ENCODE measurements at places on chromosomes 13 and 19.
A peak's percentile ranks its signal among the peaks of the same experiment; 100 is the strongest.

DNA sequence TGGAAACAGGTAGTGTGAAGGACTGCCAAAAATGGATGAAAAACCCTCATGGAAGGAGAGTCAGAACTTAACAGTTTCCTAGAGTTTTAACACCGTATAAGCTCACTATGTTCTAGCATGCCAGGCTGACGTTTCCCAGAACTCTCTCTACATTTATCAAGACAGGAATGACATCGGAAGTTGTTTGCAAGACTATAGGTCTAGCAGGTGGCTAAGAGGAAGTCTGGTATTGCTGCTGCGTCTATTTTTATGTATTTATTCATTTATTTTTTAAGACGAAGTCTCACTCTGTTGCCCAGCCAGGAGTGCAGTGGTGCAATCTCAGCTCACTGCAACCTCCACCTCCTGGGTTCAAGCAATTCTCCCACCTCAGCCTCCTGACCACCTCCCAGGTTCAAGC is 20.5 kb upstream of the ARL11 start:
- H3K27ac ChIP-seq: no peak overlapping the region
- no peak for DNase-seq
- peaks cover 3% of the 10 kb centered on the region for H3K4me1 ChIP-seq
- H3K36me3 ChIP-seq: no peaks in the 10 kb centered on the region

- no peak overlapping the region for H3K27ac ChIP-seq
- no peaks in the 10 kb centered on the region for H3K4me1 ChIP-seq
- no peak for DNase-seq
- no peaks in the 10 kb centered on the region for H3K36me3 ChIP-seq
Observed at GRCh38 chr13:27997904-27998522, 9.5 kb upstream of the URAD start.

DNA sequence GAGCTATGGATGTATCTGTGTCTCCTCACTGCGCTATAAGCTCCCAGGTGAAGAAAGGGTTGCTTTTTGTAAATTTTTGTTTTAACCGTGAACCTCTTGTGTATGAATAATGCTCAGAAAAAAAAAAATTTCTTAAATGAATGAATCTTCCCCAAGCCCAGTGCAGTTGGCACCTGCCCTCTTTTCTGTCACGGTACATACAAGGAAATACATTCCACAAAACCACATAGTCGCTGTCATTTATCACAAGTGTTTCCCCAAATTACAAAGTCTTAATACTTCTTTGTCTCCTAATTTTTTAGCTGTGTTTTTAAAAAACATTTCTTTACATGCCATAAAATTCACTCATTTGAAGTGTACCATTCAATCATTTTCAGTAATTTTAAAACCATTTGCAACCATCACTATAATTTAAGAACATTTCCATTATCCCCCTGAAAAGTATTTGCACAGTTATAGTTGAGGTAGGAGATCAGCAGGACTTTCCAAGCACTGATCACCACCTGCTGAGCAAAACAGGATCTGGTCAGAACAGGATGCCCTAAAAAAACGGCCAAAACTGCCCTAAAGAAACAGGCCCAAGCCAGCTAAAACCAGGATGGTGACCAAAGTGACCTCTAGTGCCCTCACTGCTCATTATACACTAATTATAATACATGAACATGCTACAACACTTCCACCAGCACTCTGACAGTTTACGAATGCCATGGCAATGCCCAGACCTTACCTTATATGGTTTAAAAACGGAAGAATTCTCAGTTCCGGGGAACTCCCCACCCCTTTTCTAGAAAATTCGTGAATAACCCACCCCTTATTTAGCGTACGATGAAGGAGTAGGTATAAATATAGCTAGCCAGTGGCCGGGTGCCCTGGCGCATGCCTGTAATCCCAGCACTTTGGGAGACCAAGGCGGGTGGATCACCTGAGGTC is 1.3 kb upstream of the TEX30 start:
- DNase-seq: no peak
- no peaks in the 10 kb centered on the region for H3K4me1 ChIP-seq
- H3K4me3 ChIP-seq: no peak overlapping the region
- no peaks in the 10 kb centered on the region for H3K27me3 ChIP-seq
- H3K27ac ChIP-seq: peak overlapping the region; percentile 87
- no peaks in the 10 kb centered on the region for H3K36me3 ChIP-seq

DNA sequence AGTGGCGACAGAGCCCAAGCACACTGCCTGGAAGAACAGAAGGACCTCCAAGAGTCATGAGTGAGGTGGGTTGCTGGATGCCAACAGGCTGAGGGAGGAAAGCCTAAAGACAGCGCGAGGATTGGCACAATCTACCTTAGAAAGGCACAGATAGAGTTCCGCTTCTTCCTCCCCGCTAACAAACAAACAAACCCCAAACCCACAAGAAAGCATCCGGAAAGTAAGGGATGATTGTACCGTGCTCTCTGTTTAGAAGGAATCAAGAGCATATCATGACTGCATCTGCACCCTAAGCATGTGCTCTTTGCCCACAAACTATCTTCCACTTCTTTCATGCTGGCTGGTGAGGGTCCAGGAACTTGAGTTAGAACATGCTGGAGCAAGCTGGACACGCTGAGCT is 233.0 kb upstream of the KLF12 start:
- H3K4me3 ChIP-seq: no peak overlapping the region
- H3K27me3 ChIP-seq: no peaks in the 10 kb centered on the region
- DNase-seq: no peak
- no peaks in the 10 kb centered on the region for H3K4me1 ChIP-seq
- H3K36me3 ChIP-seq: no peaks in the 10 kb centered on the region

GRCh38 chr19:2049741-2050348 is 1.2 kb downstream of the MKNK2 start:
- H3K27ac ChIP-seq: peak overlapping the region; percentile 75
- peaks cover 6% of the 10 kb centered on the region for H3K36me3 ChIP-seq
- H3K27me3 ChIP-seq: no peaks in the 10 kb centered on the region

DNA sequence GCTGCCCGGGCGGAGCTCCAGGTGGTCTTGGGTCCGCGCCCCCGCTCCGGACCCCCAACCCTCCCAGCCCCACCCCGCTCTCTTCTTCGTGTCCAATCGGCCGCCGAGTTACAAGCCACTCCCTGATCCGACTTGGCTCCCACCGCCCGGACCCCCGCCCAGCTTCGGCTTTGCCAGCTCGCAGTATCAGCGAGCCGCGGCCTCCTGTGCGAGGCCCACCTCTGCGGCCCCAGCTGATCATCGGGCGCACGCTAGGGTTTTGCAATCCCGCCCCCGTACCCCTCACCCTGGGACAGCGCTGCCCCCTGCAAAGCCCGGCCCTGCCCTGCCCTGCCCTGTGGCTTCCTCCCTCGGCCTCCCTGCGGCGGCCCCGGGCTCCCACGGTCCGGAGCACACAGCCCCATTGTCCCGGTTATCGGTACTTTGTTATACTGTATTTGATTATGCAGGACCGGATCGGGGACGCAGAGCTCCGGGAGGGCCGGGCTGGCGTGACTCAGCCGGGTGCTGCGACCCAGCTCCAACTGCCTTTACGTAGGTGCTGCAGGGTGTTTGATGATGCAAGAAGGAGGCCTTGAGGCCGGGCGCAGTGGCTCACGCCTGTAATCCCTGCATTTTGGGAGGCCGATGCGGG is 598 bp upstream of the LPAR2 start:
- H3K4me3 ChIP-seq: peak overlapping the region; percentile 62
- H3K27me3 ChIP-seq: no peaks in the 10 kb centered on the region
- peaks cover 3% of the 10 kb centered on the region for H3K4me1 ChIP-seq
- no peaks in the 10 kb centered on the region for H3K36me3 ChIP-seq
- no peak for DNase-seq

DNA sequence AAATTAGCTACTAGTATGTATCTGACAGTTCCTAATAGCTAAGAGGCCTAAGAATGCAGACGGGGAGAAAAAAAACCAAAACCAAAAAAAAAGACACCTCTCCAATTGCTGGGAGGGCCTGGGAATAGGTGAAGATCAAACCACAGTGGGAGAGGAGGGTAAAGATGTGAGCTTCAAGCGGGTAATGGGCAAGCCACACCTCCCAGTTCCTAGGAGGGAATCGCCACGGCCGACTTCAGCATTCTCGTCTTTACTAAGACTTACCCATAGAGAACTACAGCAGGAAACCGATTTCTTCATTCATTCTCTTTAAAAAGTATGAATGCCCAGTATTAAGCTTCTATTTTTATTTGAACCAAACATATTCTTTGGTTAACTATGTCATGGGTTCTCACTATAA is 5.6 kb upstream of the EEF1AKMT1 start:
- no peak for DNase-seq
- no peak overlapping the region for H3K4me3 ChIP-seq
- no peaks in the 10 kb centered on the region for H3K36me3 ChIP-seq
- H3K4me1 ChIP-seq: no peaks in the 10 kb centered on the region
- H3K27me3 ChIP-seq: no peaks in the 10 kb centered on the region

DNA sequence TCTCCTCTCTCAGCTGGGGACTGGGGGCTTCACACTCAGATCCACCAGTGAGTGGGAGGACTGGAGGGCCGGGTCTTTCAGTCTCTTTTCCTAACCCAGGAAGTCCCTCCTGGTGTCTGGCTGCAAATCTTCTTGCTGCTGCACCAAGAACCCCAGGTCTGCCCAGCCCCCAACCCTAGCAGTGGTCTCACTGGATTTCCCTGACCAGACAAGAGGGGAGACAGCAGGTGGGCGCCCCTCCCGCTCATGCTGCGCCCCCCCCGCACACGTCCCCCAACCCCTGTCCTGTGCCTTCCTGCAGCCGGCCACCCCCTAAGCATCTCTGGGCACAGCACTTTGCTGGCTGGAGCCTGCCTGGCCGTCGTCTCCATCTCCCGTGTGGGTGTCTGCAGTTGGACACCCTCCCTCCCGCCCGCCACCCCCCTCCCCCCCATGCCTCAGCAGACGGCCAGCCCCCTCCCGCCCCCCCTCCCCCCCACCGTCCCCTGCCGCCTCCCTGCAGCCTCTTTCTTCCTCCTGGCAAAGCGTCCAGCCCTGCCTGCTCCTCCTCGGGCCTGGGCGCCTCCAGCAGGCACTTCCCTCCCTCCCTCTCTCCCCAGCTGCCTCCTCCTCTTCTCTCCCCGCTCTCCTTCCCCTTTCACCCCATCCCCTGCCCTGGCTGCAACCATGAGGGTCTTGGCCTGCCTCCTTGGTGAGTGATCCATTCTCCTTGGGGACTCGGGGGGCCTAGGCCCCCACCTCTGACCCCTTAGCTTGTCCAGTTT is at the start of gene SSC5D:
Gene SSC5D (plus strand): TSS at position 513 of the 764 bp plus-strand sequence. CDS start 154 bp downstream, at position 667.
- H3K27me3 ChIP-seq: no peaks in the 10 kb centered on the region
- H3K4me3 ChIP-seq: peak within 1 kb of the TSS; percentile 67
- H3K4me1 ChIP-seq: peaks cover 75% of the 10 kb centered on the region
- DNase-seq: no peak
- peaks cover 3% of the 10 kb centered on the region for H3K36me3 ChIP-seq
- peak within 1 kb of the TSS; percentile 94 for H3K27ac ChIP-seq

DNA sequence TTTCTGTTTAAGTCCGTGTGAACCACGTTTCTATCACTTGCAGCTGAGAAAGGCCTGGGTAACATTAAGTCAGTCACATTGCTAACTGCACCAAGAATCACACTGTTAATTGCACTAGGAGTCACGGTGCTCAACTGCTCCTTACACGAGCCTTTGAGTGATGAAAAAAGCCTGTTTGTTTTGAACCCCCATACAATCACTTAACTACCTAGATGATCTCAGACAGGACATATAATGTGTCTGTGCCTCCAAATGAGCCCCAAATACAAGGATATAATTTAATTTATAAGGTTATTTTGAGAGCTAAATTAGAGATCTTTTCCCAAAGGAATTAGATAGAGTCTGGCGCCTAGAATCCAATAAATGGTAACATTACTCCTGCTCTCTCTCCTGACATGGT is 84.1 kb downstream of the MIPEP start:
- no peaks in the 10 kb centered on the region for H3K4me1 ChIP-seq
- no peaks in the 10 kb centered on the region for H3K27me3 ChIP-seq
- no peak for DNase-seq
- no peak overlapping the region for H3K27ac ChIP-seq
- no peak overlapping the region for H3K4me3 ChIP-seq

DNA sequence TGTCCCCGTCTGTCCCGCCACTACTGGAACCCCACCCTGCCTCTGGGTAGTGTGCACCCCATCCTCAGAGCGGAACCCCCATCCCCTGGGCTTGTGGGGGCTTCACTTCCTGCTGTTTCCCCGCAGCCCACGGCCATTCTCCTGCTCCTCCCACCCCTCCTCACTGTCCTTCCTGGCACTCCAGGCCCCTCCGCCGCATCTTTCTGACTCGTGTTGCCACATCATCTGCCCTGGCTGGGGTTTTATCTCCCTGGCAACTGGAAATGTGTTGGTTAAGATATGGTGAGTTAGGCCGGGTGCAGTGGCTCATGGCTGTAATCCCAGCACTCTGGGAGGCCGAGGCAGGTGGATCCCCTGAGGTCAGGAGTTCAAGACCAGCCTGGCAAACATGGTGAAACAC is 37.3 kb downstream of the KDM4B start:
- H3K4me3 ChIP-seq: no peak overlapping the region
- H3K4me1 ChIP-seq: peaks cover 5% of the 10 kb centered on the region
- no peaks in the 10 kb centered on the region for H3K36me3 ChIP-seq

GRCh38 chr13:25683056-25683455 is 311.3 kb downstream of the ATP8A2 start:
- no peaks in the 10 kb centered on the region for H3K4me1 ChIP-seq
- H3K27ac ChIP-seq: no peak overlapping the region
- no peaks in the 10 kb centered on the region for H3K36me3 ChIP-seq
- no peaks in the 10 kb centered on the region for H3K27me3 ChIP-seq
- H3K4me3 ChIP-seq: no peak overlapping the region
- no peak for DNase-seq

DNA sequence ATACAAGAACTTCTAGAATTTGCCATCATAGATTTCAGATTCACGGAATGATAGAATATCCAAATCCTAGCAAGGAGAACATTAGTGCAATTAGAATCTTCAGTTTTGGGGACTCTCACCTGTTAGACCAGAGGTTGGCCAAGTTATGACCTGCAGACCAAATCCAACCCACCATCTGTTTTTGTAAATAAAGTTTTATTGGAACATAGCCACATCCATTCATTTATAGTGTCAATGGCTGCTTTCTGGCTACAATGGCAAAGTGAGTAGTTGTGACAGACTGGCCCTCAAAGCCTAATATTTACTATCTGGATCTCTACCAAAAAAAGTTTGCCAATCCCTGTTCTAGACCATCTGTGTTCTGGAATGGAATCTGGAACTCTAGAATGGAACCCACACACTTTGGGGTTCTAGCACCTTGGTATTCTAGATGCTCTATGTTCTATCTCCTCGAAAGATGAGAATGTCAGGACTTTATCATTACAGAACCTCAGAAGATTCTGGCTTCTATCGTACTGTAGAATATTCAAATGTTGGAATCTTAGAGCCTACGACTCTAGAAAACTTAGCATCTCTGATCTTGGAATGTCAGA is 2.5 kb downstream of the KPTN start:
- DNase-seq: no peak
- no peaks in the 10 kb centered on the region for H3K36me3 ChIP-seq
- H3K4me1 ChIP-seq: peaks cover 5% of the 10 kb centered on the region
- no peaks in the 10 kb centered on the region for H3K27me3 ChIP-seq

DNA sequence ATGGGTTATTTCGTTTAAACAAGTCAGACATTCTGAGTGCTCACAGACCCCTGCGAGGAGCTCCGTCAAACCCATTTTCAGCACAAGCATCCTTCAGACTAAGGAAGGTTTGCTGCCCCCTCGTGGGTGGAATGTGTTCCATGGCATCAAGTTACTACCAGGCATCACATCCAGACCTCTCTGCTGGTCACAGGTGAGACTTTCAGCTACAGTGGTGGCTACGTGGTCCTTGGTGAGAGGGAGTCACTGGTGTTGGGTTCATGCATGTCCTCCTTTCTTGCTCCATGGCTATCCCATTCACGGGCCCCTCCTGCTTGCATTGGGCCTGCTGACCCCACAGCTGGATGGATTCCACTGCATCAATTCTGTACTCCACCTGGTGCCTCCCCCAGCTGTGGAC is 9.1 kb upstream of the LILRB5 start:
- peaks cover 33% of the 10 kb centered on the region for H3K27me3 ChIP-seq
- H3K27ac ChIP-seq: no peak overlapping the region
- H3K36me3 ChIP-seq: no peaks in the 10 kb centered on the region

Measured in Panc1 (cell line).